MCF 10A (cell line): ENCODE measurements at places on chromosomes 13 and 19.
A peak's percentile ranks its signal among the peaks of the same experiment; 100 is the strongest.

DNA sequence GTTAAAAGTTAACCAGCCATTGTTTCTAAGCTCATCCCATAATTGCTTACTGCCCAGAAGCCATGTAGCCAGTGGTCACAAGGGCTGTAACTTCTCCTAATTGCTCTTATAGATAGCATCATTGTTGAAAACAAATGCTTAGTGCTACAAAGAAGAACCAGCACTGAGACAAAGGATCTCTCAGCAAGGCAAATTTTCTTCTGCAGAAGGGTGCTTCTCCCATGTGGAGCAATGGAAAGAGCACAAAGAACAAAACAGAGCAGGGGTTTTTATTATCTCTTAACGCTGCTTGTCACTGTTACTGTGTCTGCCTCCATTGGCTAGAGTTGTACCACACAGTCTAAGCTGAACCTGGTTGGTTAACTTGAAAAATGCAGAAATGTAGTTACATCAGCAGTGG lies 1036.8 kb downstream of the UQCRFS1 start:
- H3K36me3 ChIP-seq, result peaks cover 12% of the 10 kb centered on the region
- H3K27ac ChIP-seq, result no peak overlapping the region
- H3K27me3 ChIP-seq, result no peaks in the 10 kb centered on the region
- no peak overlapping the region for H3K4me3 ChIP-seq
- H3K4me1 ChIP-seq, result no peaks in the 10 kb centered on the region

GRCh38 chr13:103812971-103813370 lies 746.8 kb upstream of the SLC10A2 start:
- DNase-seq, result no peak
- no peak overlapping the region for H3K4me3 ChIP-seq
- H3K36me3 ChIP-seq, result no peaks in the 10 kb centered on the region
- no peaks in the 10 kb centered on the region for H3K27me3 ChIP-seq

- H3K4me1 ChIP-seq, result peaks cover 10% of the 10 kb centered on the region
- H3K27ac ChIP-seq, result no peak overlapping the region
- peaks cover 16% of the 10 kb centered on the region for H3K27me3 ChIP-seq
- DNase-seq, result no peak
- H3K4me3 ChIP-seq, result no peak overlapping the region
Observed at GRCh38 chr13:60758637-60759036, 361.6 kb downstream of the TDRD3 start.

- H3K36me3 ChIP-seq, result no peaks in the 10 kb centered on the region
- H3K4me3 ChIP-seq, result no peak overlapping the region
- H3K27ac ChIP-seq, result no peak overlapping the region
- DNase-seq, result peak; percentile 58
- H3K4me1 ChIP-seq, result no peaks in the 10 kb centered on the region
Observed at GRCh38 chr13:51895906-51896888, 34.4 kb downstream of the CCDC70 start.

DNA sequence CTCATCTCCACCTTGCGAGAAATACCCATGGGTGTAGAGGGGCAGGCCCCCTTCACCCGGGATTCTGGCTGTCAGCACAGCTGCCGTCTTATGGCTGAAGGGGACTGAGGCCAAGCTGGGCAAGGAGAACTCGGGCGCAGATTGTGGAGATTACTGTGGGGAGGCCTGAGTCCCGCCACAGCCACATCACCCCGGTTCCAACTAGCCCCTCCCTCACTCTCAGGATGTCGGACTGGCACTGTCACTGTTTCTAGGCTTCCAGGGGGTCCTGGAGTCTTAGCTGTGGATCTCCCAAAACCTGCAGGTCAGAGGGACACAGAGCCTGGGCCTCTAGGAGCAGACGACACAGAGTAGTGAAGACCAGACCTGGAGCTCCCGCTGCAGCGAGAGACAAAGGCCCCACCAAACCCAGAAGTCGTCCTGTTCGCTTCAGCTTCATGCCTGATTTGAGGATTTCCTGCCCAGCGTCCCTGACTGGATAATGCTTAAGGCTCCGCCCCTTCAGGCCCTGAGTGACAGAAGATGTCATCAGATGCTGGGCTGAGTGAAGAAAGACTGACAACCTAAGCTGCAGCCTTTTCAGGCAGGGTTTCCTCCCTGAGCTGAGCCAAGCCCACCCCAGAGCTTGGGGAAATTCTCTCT lies 55.8 kb downstream of the ZNF93 start:
- no peaks in the 10 kb centered on the region for H3K4me1 ChIP-seq
- H3K36me3 ChIP-seq, result no peaks in the 10 kb centered on the region
- H3K27me3 ChIP-seq, result no peaks in the 10 kb centered on the region
- H3K4me3 ChIP-seq, result no peak overlapping the region
- no peak overlapping the region for H3K27ac ChIP-seq
- DNase-seq, result no peak
